ENCODE measurements at places on chromosomes 1 and 21.

- DNase-seq, result no peak
Measured at GRCh38 chr1:47677241-47677940, 239.5 kb downstream of the FOXD2 start.

GRCh38 chr21:36260030-36260787, 59.8 kb upstream of the MORC3 start:
- DNase-seq, result no peak

DNA sequence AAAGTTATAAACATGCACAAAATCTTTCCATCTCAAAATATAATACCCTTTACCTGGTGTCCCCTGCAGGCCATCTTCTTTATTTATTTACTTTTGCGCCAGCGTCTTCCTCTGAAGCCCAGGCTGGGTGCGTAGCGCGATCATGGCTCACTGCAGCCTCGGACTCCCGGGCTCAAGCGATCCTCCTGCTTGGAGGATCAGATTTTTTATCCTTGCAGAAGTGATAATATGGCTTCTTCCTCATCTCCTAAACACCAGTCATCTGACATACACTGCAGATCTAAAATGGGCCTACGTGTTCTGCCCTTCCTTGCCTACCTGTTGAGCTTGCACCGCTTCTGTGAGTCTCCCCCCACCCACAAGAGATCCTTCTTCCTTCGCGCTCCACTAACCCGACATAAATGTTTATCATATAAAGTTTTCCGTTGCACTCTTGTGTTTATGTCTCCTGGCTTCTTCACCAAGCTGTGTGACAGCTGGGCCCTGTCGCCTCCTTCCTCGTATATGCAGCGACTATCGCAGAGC, 506 bp upstream of the SRP9 start:
- DNase-seq, result no peak

- no peak for DNase-seq
Measured at GRCh38 chr1:209158851-209159250, 424.7 kb upstream of the CAMK1G start.

Data from stimulated activated CD4-positive, alpha-beta T cell treated with anti-CD3 and anti-CD28 coated beads, TNF-alpha, amount 100 ng/mL, for 1 hour (primary cell).